ENCODE measurements at places on chromosomes 4 and X.

- no peak for DNase-seq
These were observed 41.7 kb downstream of the CD99L2 start for GRCh38 chrX:150856785-150857184.

GRCh38 chr4:48081196-48081595, 52.9 kb downstream of the TXK start:
- DNase-seq: no peak

DNA sequence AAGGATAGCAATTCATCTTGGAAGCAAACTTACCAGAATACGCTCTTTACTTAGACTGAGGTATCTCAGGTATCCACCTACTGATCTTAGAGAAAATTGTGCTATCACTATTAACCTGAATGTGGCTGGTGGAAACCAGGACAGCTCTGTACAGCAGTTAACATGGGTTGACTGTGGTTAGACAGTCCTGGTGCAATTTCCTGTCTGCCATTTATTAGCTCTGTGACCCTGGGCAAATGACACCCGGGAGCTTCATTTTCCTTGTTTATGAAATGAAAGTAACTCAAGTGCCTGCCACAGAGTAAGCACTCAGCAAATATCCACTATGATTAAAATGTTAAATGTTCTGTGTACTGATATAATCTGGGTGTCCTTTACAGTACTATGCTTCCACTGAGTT, 60.0 kb downstream of the SMC1A start:
- no peak for DNase-seq

GRCh38 chr4:82247629-82248028, 126.2 kb downstream of the HNRNPD start:
- DNase-seq: no peak

GRCh38 chr4:94232519-94232918, 24.9 kb downstream of the SMARCAD1 start:
- no peak for DNase-seq

DNA sequence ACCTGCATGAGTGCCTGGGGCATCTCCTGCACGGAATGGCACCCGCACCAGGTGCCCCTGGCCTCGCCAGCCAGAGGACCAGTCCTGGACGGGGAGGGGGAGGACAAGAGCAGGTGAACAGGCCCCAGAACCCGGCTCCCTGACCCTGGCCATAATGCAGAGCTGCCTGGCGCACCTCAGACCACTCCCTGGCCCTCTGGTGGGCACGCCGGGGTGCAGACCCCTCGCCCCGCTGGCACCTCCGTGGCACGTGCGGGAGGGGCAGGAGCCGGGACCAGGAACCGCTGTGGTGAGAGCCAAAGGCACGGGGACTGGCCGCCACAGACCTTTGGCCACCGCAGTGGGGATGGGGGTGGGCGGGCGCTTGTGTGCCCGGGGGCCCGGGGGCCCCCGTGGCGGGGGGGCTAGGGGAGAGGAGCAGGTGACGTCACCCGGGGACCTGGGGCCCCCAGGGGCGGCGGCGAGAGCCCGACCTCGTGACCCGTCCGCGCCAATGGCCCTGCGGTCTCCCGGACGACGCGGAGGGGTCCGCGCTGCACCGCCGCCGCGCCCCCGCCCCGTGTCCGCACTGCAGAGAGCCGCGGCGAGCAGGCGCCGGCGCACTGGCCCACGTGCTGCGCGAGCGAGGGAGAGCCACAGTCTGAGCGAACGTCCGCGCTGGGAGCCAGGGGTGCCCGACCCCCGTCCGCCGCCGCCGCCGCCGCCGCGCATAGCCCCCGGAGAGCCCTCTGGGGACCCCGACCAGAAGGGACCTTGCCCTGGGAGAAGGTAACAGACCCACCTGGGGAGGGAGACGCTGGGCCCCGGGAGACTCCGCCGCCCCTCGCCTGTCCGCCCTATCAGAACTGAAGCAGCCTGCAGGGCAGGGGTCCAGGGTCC, at the start of gene PNMA3:
TSS of gene PNMA3 (plus strand) at position 600 of the 879 bp plus-strand sequence. CDS start 586 bp downstream, outside the sequence.
- DNase-seq: no peak

- no peak for DNase-seq
These were observed 46.2 kb downstream of the SLC9A7 start for GRCh38 chrX:46712764-46713163.

GRCh38 chrX:130094696-130095095, 15.6 kb downstream of the ELF4 start:
- DNase-seq: no peak

- no peak for DNase-seq
These were observed 124.4 kb upstream of the PUDP start for GRCh38 chrX:7272346-7272745.

- no peak for DNase-seq
These were observed 86.0 kb downstream of the LRP2BP start for GRCh38 chr4:185309770-185310169.

DNA sequence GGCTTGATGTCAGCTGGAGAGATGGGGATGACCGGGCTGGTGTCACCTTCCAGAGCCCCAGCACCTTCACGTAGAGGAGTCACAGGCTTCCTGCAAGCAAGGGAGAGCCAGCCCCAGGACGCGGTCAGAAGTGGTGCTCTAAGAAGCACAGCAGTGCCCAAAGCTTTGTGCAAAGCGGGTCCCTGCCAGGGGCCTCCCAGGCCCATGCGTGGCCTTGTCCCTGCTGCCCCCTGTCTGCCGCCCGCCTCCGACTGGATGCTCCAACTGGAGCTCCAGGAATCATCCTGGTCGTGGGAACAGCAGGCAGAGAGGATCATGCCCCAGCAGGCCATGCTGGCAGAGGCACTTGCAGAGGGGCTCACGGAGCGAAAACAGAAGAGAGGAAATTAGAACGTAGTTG, 40.1 kb upstream of the LRPAP1 start:
- DNase-seq: no peak

Measured in CD4-positive, alpha-beta T cell treated with Interleukin-1 beta for 1 hour (primary cell).